Fibroblast of the conjunctiva (primary cell): ENCODE measurements at places on chromosomes 6 and 20.
A peak's percentile ranks its signal among the peaks of the same experiment; 100 is the strongest.

DNA sequence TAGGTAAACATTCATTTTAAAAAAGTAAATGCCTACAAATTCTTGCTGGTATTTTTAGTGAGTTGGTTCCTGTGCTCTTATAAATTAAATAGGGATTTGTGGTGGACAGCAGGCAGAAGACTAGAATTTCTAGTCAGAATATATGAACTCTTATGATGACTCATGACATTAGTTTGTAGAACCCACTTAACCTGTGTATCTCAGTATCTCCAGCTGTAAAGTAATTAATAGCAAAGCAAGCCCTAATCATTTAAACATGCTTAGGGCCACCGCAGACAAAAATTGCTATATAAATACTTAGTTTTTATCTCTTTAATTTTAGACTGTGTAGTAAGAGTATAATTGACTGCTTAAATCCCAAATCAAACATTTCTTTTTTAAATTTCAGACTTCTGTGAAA is 2.4 kb downstream of the FAM135A start:
- DNase-seq = no peak

- no peak for DNase-seq
Measured at GRCh38 chr6:166830185-166830890, 126.0 kb downstream of the RNASET2 start.

GRCh38 chr6:42514745-42515144 is 49.1 kb upstream of the UBR2 start:
- DNase-seq = no peak

DNA sequence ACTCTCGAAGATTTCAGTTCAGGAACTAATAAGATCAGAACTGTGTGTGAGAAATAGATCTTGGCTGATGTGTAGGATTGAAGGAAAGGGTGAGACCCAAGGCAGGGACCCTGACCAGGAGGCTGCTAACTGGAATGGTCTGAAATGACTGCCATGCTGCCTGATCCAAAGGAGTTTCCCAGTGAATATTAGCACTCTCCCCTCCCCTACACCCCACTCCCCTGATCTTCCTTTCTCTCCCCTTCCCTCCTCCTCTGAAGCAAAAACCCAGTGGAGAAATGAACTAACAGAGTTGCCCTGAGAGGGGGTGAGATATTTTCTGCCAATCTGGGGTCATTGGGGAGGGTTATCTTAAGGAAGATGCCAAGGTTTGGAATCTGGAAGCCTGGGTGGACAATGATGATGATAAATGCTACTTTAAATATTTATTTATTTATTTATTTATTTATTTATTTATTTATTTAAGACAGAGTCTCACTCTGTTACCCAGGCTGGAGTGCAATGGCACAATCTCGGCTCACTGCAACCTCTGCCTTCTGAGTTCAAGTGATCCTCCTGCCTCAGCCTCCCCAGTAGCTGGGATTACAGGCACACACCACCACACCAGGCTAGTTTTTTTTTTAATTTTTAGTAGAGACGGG is 371.0 kb upstream of the CHD6 start:
- DNase-seq = no peak

- DNase-seq = no peak
Measured at GRCh38 chr6:73722318-73723060, 26.5 kb downstream of the CD109 start.

DNA sequence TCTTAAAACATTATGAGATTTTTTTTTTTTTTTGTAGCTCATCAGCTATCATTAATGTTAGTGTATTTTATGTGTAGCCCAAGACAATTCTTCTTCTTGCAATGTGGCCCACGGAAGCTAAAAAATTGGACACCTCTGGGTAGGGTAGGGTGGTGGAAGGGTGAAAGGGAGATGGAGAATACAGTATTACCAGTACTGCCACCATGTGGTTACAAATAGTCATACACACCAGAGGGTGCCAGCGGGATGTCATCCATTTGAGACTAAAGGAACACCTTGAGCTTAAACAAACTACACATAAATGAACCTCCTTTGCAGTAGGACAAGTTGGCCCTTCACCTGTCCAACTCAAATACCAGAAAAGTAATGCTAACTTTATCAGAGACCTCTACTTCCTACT is 601.9 kb downstream of the HTR1B start:
- DNase-seq = no peak

- DNase-seq = no peak
Measured at GRCh38 chr6:89840538-89840937, 10.9 kb downstream of the CASP8AP2 start.

DNA sequence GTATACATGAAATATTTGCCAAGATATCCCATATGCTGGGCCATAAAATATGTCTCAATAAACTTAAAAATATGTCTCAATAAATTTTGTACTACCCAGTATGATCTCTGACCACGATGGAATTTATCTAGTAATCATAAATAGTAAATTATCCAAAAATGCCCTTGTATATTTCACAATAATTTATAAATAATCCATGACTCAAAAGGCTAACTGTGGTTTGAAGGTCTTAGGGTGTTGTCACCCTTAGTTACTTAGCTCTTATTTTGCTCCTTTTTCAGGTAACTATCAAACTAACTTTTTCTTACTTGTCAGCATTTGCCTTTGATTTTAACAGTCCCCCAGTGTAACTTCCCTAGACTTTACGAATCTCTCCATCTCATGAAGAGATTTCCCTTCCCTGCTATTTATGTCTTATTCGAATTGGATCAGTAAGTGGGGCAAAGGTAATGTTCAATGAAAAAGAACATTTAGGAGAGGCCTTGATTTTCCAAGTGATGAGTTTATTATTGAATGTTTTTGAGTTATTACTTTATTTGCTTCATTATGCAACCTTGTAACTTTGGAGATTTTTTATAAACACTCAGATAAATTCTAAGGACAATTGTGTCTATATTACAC is 109.0 kb upstream of the THBS2 start:
- DNase-seq = no peak

DNA sequence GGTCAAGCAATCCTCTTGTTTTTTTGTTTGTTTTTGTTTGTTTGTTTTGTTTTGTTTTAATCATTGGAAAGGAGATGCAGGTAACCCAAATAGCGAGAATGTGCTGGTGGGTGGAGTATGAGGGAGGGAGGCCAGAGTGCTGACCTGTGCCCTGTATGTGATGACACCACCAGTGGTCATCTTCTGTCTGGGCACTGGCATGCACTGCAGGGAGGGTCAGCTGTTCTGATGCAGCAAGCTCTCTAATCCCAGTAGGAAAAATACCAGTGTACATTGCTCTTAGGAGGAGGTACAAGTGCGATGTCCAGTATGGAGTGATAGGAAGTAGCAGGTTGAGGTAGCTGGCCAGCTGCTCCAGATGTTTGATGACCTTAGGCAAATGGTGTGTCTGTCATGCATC is 2.9 kb upstream of the CST1 start:
- no peak for DNase-seq

DNA sequence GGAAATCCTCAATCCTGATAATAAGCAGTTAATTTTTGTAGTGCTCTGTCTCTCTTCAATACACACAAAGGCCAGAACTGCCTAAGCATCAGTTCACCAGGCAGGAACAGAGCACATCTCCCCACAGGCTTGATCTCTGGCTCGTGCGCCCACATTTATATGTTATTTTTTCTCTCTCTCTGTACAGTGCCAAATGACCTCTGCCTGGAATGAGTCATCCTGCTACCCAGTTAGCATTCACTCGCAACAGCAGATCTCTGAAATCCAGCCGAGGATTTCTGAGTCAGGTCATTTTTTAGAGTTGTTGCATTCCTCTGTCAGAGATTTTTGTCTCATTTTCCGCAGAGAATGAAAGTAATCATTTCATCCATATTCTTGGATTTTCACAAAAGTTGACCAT is 107.1 kb downstream of the COL12A1 start:
- DNase-seq = peak; percentile 96

DNA sequence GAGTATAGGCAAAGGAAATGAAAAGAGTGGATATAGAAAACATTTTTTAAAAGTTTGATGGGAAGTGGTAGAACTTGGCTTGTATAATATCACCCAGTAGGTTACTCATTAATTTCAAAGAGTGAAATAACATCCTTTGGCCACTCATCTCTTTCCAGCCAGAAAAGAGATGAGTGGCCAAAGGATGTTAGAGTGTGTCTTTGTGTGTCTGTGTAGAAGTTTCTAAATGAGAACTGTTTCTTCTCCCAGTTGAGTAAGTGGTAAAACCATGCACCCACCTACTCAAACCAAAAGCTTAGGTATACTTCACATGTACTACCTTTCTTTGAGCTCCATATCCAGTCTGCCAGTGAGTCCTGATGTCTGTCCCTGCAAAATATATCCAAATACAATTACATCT is 47.7 kb upstream of the TMEM244 start:
- no peak for DNase-seq

- no peak for DNase-seq
Measured at GRCh38 chr6:85192186-85192585, 257.7 kb upstream of the NT5E start.

DNA sequence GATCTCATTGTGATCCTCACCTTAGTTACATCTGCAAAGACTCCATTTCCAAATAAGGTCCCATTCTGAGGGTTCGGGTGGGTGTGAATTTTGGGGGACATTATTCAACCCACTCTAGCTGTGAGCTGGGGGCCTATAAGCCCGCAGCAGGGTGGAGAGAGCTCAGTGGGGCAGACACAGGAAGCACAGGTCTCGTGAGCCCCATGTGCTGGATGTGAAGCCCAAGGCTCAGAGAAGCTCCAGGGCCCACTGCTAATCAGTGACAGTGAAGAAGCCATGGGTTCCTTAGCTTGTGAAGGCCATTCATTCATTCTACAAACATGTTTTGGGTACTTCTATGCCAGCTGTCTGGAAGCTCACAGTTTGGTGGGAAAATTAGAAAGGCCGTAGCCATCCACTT is 47.5 kb downstream of the CHMP4B start:
- DNase-seq = no peak

DNA sequence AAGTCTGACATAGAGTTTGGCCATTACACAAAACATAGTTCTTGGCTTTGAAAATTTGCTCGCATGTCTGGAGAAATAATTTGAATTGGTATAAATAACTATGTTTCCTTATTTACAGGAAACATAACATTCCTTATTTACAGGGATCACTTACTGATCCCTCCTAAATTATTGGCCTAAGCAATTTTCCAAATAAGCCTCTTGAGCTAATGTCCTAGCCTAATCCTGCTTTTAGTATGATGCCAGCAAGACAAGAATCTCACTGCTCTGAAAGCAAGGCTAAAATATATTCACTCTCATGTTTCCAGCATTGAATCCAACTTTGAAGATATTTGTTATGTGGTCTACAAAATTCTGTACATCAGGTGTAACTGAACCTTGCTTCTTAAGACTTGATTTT is 4.1 kb upstream of the TBC1D32 start:
- no peak for DNase-seq

DNA sequence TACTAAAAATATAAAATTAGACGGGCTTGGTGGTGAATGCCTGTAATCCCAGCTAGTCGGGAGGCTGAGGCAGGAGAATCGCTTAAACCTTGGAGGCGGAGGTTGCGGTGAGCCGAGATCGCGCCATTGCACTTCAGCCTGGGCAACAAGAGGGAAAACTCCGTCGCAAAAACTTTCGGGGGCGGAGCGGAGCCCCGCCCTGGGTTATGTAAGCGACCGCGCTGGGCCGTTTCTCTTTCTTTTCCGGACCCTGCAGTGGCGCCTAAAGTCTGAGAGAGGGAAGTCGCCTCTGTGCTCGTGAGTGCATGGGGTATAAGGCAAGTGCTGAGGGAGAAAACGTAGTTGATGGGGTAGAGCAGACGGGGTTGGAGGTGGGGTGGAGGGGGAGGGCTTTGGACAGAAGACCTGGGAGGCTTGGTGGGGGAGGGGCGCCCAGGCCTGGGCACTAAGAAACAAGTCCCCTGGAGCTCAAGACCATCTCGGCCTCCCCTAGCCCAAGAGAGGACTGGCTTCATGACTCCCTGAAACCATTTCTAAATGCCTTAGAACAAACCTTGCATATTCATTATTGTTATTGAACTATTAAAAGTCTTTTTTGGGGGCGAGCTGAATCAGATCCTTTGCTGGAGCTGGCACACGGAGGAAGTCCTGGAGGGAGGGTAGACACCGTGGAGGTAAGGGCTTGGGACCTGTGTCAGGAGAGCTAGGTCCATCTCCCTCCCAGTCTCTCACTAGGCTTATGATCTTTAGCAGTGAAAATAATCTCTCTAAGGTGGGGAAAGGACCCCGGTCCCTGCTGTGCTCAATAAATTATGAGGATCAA is 2.7 kb upstream of the MICA start:
- no peak for DNase-seq

GRCh38 chr6:54850114-54850513 is 3.5 kb downstream of the FAM83B start:
- no peak for DNase-seq

DNA sequence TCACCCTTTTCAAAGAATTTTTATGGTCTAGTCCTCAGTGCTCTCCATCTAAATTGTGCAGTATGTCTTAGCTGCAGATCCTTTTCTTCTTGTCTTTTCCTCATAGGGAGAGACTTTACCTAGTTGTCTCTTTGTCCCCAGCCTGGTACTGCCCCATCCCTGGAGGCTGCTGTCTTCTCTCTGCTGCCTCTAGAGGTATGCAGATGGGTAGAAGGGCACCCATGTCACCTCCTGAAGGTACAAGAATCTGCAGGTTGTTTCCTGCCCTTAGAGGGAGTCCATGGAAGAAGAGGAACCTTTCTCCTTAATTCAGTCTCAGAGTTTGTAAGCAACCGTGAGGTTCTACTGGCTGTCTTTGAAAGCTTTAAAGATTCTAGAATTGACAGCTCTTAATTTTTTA is 39.1 kb downstream of the MCM8 start:
- no peak for DNase-seq

- no peak for DNase-seq
Measured at GRCh38 chr20:4217349-4217841, 202.0 kb upstream of the RNF24 start.

DNA sequence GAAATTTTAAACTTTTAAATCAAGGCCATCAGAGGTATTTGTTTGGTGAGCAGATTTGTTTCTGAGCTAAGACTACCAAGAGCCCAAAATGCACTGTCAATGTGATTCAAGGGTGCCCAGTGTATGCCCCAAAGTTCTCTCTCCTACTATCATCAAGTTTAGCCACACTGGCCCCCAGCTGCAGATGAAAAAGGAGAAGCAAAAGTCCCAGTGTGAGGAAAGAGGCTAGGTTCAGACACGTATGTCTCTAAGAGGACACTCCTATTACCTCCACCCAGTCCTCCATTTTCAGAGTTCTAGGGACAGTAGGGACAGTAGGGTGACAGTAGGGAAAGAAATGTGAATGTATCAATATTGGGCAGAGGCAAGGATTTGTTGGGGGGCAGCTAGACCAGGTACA is 230.8 kb downstream of the CD83 start:
- no peak for DNase-seq

DNA sequence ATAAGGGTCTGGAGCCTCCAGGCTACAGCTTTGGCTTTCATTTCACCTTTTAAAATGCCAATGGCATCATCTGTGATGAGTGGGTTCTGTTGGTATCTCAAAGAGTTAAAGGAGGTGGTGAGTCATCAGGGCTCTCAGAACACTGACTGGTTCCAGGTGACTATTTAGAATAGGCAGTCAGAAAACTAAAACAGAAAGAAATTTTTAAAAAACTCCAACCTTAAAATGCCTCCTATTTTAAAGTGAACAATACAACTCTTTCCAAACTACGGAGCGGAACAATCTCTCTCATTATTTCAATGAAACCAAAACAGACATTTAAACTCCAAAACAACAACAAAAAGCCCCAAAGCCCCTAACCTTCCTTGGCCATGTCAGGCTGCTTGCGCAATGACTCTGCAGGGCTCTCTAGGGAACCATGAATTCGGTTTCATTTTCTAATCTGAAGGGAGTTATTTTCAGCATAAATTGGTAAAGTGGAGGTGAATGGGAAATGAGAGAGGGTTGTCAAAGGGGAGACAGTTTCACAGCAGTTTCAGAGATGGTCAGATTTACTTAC is 194.9 kb downstream of the KIF6 start:
- DNase-seq = peak; percentile 10

- DNase-seq = no peak
Measured at GRCh38 chr6:136015531-136015930, 164.0 kb downstream of the PDE7B start.
